Left renal pelvis (tissue), 4 donors: ENCODE measurements at places on chromosomes 2 and 18.

GRCh38 chr2:230319211-230319862, 7.7 kb upstream of the SP140L start:
- no peak for DNase-seq

DNA sequence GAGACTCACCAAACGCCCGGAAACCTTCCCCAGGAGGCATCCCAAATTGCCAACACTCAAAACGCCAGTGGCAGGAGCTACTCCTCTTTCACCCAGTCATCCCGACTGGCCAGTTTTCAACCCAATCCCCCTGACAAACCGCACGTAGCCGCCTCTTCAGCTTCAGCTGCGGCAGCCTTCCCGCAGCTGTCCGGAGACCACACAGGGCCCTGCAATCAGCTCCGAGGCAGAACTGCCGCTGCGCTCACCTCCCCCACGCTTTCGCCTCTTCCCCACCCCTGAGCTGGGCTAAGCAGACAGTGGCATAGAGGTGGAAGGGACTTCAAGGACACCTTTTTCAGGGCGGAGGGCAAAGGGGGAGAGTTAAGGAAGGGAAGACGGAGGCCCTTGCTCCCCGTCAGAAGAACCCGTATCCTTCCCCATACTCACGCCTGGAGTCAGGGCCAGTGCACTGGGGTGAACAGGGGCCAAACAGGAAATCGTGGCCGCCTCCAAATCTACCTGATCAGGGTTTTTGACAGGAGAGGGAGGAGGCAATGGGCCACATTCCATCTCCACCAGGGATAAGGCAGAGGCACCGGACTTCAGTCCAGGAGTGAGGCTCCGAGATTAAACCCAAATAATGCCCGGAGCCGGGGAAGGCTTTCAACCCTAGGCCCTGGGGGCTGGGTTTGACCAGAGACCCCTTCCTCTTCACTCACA, 16.9 kb downstream of the CYP26B1 start:
- no peak for DNase-seq

- no peak for DNase-seq
Measured at GRCh38 chr2:188117706-188118105, 174.0 kb upstream of the GULP1 start.

DNA sequence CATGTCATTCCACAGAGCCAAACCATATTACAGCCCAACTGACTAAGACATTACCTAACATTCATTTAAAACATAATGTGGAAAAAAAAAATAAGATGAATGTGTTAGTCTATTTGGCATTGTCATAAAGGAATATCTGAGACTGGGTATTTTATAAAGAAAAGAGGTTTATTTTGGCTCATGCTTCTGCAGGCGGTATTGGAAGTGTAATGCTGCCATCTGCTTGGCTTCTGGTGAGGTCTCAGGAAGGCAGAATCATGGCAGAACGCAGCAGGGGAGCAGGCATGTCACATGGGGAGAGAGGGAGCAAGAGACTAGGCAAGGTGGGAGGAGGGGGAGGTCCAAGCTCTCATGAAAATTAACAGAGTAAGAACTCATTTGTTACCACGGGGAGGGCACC, 504.8 kb upstream of the LRATD1 start:
- DNase-seq: no peak

DNA sequence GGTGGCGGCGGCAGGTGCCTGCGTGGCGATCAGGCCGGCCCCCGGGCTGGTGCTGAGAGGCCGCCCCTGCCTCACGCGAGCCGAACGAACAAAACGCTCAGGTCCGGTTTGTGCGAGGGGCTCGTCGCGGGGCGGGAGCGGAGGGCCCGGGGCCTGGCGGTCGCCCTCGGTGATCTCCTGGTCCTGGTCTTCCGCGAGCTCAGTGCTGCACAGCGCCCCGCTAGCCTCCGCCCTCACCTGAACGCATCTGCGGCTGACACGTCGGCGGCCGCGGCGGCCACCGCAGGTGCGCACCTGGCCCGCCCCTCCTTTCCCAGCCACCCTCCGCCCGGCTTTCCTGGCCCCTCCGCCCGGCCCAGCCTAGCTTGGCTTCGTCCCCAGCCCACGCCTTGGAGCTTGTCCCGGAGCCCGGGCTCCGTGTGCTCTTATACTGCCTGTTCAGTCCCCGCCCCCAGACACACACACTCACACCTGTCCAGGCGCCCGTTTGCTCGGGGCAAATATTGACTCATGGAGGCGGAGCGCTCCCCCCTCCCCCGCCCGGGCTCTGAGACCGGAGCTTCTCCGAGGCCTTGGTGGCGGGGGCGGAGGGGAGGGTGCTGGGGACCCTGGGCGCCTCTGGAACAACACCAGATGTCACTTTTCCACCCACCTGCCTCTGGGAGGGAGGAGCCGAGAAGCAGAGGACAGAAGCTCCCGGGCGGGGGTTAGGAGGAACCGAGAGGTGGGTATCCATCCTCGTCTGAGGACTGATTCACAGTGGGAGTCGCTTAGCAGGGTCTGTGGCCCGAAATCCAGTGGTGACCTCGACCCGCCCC, 8.6 kb upstream of the CRYBA2 start:
- DNase-seq: no peak

DNA sequence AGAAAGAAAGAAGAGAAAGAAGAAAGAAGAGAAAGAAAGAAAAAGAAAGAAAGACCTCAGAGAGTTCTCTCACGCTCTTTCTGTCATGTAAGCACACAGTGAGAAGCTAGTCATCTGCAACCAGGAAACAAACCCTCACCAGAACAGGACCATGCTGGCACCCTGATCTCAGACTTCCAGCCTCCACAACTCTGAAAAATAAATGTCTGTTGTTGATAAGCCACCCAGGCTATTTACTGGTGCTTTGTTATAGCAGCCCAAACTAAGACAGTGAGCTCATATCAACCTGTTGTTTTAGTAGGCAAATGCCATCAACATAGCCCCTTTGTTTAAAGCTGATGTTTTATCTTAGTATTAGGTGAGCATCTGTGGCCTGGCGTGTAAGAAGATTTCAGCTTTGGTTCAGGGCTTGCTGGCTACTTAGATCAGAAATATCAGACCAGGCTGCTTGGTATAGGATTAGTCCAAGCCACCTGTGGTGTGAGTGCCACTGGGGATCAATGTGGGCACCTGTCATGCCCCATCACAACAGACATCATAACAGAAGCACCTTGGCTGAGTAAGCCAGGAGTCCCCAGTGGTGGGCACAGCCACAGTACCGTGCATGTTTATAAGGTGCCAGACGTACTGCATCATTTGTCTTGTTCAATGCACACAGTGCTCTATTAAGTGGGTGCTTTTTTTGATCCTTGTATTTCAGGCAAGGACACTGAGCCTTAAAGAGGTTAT, 94.4 kb downstream of the LBH start:
- no peak for DNase-seq
